ENCODE measurements at places on chromosomes 5 and 9.

DNA sequence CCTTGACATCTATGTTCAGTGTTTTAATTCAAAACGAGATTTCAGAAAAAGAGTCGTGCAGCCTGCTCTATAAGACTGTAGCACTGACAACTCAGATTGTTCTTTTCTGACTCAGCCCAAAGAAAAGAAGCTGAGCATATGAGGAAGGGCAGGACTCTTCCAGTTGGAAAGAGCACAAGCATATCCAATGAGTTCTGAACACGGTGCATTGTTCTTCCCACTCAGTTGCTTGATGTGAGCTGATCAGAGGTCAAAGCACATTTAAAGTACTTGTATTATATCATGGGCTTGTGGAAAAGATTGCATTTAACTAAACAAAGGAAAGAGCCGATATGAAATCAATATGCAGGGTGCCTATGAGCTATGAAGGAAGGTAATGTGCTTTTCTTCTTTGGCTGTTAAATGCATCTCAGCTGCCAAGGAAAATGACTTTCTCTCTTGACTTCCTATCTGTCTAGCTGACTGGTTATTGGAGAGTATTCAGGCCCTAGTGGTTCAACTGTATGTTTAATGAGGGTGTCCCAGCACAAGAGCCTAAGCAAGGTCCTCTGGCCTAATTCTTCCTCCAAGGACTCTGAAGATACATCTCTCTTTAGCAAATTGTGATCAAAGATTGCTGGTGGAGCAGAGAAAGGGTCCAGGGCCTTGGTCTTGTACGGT, 226.6 kb upstream of the PPP1R2B start:
- DNase-seq, result no peak

GRCh38 chr5:20972419-20972925, 984.5 kb upstream of the CDH18 start:
- DNase-seq, result peak; percentile 31

GRCh38 chr5:173745557-173745956, 129.1 kb upstream of the BOD1 start:
- DNase-seq, result no peak

DNA sequence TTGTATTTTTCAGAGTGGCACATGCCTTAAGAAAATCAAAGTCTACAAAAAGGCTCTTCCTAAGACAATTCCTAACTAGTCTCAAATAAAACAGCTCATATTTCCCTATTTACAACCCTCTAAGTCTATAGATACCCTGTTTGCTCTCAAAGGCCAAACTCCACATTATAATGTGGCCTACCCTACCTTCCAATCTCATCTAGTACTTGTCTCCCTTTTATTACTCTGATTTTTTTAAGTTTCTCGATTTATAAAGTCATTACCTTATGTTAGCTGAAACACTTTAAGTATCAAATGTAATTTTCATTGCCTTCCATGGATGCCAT, 19.4 kb downstream of the KIAA1191 start:
- no peak for DNase-seq

DNA sequence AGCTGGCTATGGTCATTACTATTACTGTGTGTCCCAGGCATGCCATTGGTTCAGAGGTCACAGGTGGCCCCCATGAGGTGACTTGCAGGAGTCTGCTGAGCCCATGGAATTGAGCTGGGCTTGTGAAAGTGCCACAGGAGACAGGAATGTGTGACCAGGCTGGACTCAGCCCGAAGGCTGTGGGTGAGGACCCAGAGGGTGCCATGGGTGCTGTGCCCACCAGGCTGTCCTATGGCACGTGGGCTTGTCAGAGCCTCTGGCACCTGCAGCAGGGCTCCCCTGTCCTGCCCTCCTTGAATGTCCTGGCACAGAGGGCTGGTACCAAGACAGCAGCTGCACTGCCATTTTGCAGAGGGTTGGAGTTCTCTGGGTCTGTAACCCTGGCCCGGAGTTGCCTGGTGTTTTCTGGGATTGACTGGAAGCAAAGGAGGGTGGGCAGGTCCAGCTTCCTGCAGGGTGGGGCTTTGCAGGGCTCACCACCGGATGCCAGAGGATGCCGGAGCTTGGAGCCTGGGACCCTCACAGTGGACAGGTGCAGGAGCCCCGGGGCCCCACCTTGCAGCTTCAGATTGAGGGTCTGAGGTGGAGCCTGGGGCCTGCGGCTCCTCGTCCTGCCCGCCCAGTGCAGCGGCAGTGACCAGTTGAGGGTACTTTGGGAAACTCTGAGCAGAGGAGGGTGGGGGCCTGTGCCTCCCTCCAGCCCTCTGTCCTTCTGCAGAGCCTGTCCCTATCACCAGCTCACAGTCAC, 14.2 kb downstream of the COL5A1 start:
- DNase-seq, result no peak

GRCh38 chr9:98192503-98193335, at the start of gene CORO2A:
Gene CORO2A, minus strand, starts transcription at chr9:98192637. Its CDS starts 34,977 bp downstream, at chr9:98157660.
- DNase-seq, result peak; percentile 92

GRCh38 chr5:171989946-171990712, 16.3 kb downstream of the FBXW11 start:
- DNase-seq, result no peak

DNA sequence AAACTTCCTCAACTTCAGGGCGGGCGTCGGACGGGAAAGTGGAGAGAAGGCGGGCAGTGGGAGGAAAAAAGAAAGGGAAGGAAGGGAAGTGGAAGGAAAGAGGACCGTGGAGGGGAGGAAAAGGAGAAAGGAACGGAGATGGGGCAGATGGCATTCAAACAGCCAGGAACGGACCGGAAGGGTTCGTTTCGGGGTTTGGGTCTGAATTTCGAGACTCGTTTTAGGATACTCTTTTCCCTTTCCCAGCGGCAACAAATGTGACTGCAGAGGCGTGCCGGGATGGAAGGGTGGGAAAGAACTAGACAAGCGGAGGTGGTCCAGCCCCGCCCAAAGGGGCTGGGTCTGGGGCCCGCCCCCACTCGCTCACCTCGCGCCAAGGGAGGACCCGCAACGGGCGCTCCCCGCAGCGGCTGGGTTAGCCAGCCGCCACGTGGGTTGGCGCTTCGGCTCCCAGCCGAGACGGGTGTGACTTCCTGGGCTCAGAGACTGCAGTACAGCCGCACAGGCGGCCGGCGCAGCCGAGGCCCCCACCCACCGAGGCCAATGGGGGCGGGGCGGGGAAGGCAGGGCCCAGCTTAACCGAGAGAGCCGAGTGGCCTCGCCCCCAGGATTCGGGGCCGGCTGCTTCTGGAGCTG, 2.7 kb downstream of the VCAN start:
- peak; percentile 65 for DNase-seq

DNA sequence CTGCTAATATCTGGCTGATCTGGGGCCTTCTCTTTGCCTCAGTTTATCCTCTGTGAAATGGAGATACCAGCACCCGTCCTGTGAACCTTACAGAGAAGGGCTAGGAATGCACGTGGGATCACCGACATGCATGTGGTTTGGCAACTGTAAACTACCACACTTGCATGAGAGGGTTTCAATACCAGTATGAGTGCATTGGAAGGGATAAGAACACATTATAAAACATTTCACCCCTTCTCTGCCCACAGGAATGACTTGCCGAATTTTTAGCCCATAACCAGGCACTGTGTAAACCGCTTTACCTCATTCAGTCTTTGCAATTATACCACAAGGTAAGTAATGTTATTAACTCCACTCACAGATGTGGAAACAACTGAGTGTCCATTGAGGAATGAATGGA, 8.9 kb upstream of the RAB14 start:
- no peak for DNase-seq

- DNase-seq, result no peak
Measured at GRCh38 chr5:171600741-171601265, 181.4 kb downstream of the FGF18 start.
